ENCODE measurements at places on chromosomes 1 and 21.

DNA sequence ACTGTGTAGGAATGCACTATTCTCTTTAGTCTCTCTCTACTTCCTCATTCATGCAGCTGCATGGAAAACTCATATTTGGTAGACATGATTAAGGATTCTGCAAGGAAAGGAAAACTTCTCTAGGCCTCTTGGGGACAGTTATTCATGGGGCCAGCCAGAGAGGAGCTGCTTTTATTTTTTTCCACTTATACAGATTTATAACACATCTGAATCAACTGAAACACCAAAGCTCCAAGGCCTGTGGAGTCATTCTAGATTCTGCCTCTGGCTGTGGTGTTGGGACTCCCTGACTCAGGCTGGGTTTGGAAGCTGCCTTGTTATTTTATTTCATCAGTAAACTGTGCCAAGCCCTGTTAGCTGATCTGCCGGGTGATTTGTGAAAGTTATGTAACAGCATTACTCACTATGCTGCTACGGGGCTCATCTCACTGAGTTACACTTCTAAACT lies 83.9 kb upstream of the EDEM3 start:
- peak; percentile 65 for DNase-seq

- DNase-seq, result no peak
These were observed 8.8 kb upstream of the SPEN start for GRCh38 chr1:15838721-15839120.

GRCh38 chr1:178361847-178362246 lies 134.9 kb downstream of the CLEC20A start:
- DNase-seq, result no peak

- no peak for DNase-seq
These were observed 15.2 kb downstream of the PRXL2B start for GRCh38 chr1:2601721-2602303.

DNA sequence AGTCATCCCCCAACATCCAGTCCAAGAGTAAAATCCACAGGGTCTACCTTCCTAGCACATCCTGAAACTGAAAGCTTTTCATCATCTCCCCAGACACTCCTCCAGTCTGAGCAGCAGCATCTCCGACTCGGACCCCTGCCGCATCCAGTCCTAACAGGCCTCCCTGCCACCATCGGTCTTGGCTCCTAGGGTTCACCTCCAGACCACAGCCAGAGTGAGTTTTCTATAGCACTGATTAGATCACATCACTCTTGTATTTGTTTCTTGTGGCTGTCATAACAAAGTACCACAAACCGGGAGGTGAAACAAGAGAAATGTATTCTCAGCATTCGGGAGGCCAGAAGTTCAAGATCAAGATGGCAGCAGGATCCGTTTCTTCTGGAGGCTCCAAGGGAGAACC lies 187.8 kb downstream of the TOMM20 start:
- no peak for DNase-seq

- no peak for DNase-seq
These were observed 147.7 kb upstream of the CACNA1E start for GRCh38 chr1:181335631-181336030.

- DNase-seq, result no peak
These were observed 831 bp upstream of the FOXD2 start for GRCh38 chr1:47436979-47437446.

DNA sequence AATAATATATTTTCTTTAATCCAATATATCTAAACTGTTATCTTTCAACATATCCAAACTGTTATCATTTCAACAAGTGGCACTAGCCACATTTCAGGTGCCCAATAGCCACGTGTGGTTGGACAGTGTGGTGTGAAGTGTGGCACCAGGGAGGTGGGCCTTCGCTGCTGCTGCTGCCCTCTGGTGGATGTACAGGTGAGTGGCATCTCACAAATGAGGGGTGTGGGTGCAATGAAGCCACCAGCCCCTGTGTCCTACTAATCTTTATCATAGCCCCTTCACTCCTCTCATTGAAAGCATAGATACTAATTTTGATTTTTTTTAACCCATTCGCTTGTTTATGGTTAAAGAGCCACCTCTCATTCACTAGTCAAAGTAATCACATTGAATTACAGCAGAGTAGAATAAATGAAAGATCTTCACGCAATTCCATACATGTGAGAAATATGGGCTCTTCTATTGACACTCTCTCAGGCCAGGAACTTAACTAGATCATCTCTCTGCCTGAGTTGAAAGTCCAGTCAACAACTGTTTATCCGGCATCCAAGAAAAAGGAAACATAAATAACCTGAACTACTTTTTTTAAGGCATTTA lies 499.2 kb downstream of the OMA1 start:
- no peak for DNase-seq

DNA sequence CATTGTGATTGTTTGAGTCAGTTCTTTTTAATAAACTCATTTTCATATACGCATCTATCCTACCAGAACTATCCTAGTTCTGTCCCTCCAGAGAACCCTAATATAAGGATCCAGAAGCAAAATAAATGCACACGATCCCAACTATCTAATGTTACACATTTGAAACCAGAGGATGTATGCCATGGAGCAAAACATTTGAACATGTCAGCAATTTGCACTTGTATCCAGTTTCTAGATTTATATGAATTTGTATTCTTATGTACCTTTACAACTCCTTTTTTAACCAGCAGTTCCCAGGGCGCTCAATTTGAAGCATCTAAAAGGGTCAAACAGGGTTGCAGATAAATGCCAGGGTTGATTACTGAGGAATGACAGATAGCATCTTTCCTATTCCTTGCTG lies 2.1 kb downstream of the EXTL2 start:
- no peak for DNase-seq

DNA sequence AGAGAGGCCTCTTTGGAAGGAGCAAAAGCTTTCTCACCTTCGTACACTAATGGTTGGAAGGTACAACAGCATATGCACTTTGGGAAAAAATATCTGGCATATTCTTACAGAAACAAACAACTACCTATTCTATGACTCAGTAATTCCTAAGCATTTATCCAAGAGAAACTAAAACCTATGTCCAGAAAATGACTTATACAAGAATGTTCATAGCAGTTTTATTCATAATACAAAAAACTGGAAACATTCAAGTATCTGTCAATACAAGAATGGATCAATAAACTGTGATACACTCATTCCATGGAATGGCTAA lies 8.2 kb downstream of the NBPF1 start:
- DNase-seq, result no peak

DNA sequence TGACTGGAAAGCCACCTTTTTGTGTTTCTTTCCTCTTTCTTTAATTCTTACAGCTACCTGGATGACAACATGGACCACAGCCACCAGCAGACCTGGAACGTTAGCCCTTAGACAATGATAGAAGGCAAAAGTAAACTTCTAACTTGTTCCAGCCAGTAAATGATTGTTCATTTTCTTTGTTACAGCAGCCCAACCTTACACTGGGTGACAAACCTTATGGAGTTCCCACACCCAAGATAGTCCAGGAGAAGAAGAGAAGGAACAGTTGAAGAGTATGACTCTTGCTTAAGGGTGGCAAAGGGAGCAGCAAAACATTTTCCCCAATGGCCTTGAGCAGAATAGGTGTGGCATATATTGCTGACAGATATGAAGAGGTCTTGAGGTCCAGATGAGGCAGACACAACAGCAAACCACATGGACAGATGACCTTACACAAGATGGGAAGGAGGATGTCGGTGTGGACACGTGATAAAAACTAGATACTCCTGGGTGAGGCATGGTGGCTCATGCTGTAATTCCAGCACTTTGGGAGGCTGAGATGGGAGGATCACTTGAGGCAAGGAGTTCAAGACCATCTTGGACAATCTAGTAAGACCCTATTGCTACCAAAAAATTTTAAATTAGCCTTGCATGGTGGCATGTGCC lies 11.8 kb upstream of the FAM76A start:
- no peak for DNase-seq

DNA sequence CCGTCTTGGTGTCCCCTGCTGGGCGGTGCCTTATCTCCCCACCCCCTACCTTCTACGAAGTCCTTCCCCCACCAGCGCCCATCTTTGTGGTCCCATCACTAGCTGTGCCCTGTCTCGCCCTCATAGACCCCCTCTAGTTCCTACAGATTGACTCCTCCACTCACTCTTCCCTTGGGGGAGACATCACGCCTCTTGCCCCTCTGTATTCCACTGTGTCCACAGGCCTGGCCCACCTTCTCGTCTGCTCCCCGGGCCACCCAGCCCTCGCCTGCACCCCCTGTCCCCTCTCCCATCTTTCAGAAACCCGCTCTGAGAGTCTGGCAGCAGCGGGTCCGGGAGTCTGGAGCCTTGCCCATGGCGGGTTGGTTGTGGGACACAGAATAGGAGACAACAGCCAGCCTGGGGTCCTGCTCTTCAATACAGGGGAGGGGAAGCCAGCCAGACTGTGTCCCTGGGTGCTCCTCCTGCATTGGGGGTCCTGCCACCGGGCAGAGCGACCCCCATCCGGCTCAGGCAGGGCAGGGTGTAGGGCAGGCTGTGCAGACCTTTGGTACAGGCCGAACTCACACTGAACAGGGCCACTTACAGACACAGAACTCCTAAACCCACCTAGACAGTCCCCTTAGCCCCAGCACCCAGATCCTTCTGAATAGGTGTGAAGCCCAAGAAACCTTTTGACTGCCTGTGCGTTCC lies 1.1 kb downstream of the RNF187 start:
- no peak for DNase-seq

All from H4 (cell line).